Activated CD8-positive, alpha-beta memory T cell treated with anti-CD3 and anti-CD28 coated beads, Interleukin-2, amount 10 ng/mL, durations not matched to agents 7 days and 5 days (primary cell): ENCODE measurements at places on chromosomes 3 and 15.

- no peak for DNase-seq
These were observed 14.9 kb downstream of the CCDC32 start for GRCh38 chr15:40549894-40550293.

GRCh38 chr3:193983846-193984818, 151.8 kb upstream of the HES1 start:
- DNase-seq, result no peak

- DNase-seq, result peak; percentile 44
These were observed 394 bp downstream of the OSBPL10 start for GRCh38 chr3:31980530-31981205.

- no peak for DNase-seq
These were observed 15.3 kb upstream of the PHC3 start for GRCh38 chr3:170196833-170197232.

GRCh38 chr15:39852250-39852649, 67.8 kb downstream of the GPR176 start:
- DNase-seq, result no peak

- DNase-seq, result no peak
These were observed 421.8 kb upstream of the TBL1XR1 start for GRCh38 chr3:177618873-177619733.

DNA sequence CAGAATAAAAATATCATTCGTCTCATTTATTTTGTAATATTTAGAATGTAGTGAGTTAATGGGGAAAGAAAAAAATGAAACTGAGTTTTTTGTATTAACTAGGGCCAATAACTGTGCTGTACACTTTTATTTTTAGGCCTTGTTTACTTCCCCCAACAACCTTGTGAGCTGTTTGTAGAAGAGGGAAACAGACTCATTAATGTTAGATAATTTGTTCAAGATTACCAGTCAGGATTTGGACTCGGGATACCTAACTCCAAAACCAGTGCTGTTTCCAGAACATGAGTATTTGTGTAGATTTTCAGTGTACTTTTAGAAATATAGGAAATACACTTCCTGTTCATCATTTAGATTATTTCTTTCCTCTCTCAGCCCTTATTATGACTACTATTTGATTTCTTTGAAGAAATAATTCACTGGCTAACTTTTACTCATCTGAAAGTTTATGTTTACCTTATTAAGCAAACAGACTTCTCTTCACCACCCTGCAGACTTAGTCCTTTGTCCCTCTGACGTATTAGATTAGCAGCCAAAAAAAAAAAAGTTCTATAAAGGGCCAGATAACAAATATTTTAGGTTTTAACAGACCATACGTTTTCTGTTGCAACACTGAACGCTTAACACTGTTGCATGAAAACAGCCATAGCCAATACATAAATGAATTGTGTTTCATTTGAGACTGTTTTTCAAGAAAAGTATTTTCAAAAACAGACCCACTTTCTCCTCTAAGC, 192.5 kb upstream of the CGNL1 start:
- no peak for DNase-seq

DNA sequence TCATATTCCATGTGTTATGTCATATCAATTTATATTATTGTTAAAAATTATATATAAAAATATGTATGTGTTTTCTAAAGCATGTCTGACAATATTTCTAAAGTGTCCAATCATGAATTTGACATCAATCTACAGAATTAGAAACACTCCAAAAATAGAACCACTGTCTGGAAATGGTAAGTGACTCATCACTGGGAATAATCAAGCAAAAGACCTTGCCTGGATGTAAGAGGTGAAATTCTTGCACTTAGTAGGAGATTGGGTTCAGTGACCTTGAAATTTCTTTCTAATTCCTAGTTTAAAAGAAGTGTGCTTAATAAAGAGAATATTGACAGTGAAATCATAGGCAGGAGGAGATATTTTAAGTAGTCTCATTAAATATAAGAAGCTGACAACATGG, 188.8 kb downstream of the ZNF385D start:
- no peak for DNase-seq

- no peak for DNase-seq
These were observed 352.1 kb upstream of the CFAP20DC start for GRCh38 chr3:59401924-59402323.

GRCh38 chr3:141236361-141236760, 4.7 kb downstream of the PXYLP1 start:
- DNase-seq, result no peak

DNA sequence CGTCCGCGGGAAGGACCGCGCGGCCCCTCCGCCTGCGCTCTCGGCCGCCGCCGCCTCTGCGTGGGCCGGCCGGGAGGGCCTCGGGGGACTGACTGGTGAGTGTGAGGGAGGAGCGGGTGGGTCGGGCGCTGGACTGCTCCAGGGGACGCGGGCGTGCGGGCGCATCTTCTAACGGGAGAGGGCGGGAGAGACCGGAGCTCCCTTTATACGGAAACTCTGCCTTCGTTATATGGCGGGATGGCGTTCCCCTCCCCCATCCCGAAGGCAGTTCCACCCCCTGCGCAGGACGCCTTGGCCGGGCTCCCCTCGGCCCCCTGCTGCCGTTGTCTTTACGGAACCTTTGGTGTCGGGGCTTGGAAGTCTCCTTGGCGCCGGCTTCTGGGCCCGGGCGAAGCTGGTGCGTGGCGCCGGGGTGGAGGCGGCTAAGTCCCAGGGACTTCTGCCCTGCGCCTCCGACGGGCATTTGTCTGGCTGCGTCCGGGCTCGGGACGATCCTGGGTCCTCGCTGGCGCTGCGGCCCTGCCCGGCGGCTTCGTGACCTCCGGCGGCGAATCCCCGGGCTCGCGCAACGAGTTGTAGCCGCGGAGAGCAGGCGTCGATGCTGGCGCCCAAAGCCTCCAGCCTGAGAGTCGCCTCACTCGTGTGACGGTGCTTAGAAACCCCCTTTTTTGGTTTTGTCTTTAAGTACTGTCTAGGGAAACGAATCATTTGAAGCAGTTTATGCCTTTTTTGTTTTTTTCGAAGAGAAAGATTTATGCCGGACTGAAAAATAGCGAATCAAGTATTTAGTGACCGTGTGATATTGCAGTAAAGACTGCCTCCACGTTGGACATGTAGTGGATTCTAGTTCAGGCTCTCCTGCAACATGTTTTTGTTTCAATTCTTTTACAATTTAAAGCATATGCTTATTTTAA, 623 bp downstream of the ZNF639 start:
- peak; percentile 74 for DNase-seq

DNA sequence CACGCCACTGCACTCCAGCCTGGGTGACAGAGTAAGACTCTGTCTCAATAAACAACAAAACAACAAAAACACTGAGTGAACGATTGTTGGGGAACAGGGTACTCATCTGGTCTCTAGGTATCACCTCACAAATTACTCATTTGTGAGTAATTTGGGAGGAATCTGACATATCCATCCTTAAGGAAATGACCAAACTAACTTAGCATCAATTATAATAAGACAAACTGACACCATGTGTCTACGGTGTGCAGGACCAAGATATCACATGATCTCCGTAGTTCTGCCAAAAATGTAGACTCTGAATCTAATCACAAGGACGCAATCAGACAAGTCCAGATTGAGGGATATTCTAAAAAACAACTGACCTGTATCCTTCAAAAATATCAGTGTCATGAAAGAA, 12.0 kb upstream of the DAPK2 start:
- DNase-seq, result no peak

GRCh38 chr15:65389226-65389625, 11.4 kb upstream of the IGDCC3 start:
- no peak for DNase-seq

DNA sequence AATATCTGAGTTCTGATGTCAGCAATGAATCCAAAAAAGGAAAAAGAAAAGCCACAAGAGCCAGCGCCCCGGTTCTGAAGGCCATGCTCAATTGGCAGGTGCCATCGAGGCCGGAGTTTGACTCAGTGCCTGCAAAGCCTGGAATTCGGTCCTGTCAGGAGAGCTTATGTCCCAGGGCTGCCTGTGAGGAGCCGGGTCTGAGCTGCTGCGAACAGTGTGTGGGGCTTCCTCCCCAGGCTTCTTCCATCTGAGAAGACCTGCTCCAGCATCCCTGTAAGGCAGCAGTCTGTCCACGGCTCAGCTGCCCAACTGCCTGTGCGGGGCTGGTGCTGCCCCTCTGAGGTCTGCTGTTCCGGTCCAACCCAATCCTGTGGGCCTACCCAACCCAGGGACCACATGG, 46.1 kb downstream of the ROPN1B start:
- DNase-seq, result no peak

DNA sequence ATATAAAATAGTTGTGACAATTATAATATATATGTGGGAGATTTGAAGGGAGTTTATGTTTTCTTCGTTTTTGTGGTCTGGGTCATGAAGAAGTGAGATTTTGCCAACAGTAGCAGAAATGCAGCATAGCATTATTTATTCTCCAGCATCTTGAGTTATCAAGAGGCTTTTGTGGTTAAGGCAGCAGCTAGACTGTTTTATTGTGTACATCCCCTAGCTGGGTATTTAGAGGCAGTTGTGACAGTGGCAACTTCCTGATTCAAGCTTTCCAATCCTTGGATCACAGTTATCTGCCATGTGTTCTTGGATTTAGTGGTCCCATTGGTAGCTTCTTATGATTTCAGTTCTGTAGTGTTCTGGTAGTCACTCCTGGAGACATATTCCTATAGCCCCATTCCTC, 29.0 kb downstream of the ARIH1 start:
- no peak for DNase-seq

DNA sequence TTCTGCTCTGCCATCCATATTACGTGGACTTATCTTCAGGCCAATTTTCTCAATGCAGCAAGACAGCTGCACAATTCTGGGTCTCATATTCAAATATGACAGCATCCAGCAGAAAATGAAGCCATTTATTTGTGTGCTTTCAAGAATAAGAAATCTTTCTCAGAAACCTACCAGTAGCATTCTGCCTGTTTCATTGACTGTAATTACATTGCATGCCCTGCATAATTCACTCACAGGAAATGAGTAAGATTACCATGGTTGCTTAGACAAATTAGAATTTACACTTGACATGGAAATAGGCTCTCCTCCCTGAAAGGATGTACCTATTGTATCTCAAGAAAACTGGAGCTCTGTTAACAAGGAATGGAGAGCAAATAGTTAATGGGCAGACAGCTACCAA, 346.6 kb upstream of the DCBLD2 start:
- no peak for DNase-seq

DNA sequence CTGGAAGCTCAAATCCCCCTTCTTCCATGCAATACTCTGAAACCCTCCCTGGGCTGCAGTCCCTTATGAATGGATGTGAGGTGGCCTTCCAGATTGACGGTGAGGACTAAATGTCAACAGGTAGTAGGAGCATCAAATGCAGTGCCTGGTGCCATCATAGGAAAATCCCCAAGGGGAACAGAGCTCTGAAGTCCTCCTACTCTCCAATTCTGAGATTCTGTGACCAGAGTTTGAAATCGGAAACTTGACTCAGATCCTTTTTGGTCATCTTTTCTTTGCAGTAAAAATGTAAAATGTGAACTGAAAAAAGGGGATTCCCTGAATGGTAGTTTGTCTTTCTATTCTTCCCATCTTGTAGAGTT, 68.8 kb upstream of the TJP1 start:
- DNase-seq, result no peak

GRCh38 chr3:4821975-4822374, 157.3 kb upstream of the BHLHE40 start:
- peak; percentile 97 for DNase-seq

- DNase-seq, result no peak
These were observed 32.2 kb downstream of the ATP10A start for GRCh38 chr15:25830844-25831451.

GRCh38 chr3:105997800-105998526, 129.2 kb upstream of the CBLB start:
- DNase-seq, result no peak

DNA sequence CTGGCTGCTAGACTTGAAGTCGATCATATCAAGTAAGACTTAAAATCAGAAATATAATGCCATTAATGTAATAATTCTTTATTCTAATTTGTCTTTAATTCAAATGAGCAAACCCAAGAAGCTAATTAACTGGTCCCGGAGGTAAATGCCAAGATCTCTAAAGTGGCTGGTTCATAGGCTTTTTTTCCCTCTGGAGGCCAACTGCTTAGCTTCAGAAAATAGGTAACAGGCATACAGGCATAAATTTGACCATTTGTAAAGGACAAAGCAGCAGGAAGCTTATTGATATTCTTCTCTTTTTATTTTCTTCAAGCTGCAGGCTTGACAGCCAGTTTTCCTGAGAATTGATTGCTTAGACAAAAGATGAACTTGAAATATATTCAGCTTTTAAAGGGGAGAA, 158.6 kb upstream of the RAP2B start:
- DNase-seq, result no peak

DNA sequence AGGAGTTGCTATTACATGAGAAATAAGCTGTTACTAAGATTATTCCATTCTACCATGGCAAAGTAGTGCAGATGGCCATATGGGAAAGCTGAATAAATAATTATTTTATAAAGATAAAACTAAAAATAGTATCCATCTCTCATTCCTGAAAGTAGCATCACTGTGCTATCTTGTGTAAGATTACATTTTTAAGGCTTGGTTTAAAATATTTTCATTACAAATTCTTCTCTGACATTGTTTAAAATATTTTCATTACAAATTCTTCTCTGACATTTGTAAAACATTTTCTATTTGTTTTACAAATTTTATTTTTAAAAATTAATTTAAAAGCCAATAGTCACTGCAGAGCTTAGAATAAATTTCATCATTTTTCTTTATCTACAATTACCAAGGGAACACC, 665.5 kb upstream of the NAALADL2 start:
- no peak for DNase-seq

DNA sequence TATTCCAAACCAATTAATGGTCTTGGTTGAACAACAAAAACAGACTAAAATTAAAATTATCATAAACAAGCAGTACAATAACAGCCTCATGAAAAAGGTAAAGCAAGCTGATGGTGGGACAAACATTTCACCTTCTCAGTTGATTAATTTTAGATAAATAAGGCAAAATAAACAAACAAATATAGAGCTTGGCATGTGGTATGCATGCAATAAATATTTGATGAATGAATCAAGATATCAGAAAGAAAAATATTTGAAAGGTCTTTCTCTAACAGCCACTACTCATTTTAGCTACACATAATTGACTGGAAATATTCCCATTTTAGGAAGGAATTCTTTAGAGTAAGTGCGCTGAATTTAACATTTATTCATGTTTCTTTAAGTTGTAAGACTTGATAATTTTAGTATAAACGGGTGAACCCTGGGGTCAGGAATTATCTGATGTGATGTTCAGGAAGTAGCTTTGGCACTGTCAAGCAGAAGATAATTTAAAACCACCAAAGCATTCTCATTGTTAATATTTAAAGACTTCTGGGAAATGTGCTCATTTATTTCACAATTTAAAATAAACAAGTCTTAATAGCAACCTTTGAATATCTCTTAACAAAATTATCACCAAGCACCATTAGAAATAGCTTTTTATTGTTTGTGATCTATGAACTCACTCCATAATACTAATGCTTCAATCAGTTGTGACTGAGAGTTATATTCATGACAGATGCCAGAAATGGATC, 372.3 kb upstream of the TGFBR2 start:
- no peak for DNase-seq

DNA sequence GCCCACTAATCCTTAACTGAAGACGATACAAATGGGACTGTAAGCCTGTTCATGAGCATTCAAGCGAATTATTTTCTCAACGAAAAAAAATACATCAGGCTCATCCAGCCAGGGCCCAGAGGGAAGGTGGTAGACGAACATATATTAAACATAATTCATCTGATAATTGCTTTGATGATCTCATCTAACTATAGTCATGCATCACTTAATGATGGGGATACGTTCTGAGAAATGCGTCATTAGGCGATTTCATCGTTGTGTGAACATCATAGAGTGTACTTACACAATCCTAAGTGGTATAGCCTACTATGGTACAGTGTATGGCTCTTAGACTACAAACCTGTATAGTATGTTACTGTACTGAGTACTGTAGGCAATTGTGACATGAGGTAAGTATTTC, 10.0 kb upstream of the SPINK8 start:
- no peak for DNase-seq

GRCh38 chr3:98359993-98360675, 6.5 kb downstream of the OR5K4 start:
- peak; percentile 66 for DNase-seq
